ENCODE measurements at places on chromosomes 6 and 20.

- DNase-seq: no peak
These were observed 16.7 kb downstream of the TULP4 start for GRCh38 chr6:158328952-158329351.

GRCh38 chr6:161171207-161171606, 102.7 kb downstream of the AGPAT4 start:
- DNase-seq: no peak

DNA sequence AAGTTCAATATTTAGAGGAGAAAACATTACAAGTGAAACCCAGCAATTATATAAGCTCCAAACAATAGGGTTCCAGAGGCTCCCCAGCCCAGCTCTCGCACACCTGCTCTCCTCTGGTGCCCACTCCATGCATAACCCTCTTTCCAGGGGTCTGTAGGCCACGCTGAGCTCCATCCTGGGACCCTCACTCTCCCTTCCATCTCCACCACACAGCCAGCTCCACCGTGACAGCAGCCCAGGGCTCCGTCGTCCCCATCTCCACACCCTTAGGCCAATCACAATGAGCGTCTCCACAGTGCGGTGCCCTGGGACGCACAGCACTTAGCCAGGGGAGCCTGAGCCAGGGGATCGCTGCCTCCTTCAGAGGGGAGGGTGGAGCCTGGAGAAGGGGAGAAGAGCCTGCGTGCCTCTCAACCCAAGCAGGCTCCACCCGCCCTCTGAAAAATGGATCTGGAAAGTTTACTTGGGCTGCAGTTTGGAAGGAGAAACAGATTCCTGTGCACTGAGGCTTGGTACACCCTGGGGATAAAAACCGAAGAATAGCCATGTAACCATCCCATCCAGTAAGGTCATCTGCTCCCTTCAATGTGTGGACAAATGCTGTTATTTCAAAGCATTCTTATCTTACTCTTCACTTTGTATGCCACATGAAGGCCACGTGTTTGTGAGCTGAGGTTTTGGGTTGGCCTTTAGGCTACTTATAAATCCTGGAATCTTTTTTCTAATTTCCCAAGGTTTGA, 72.4 kb upstream of the GGTLC1 start:
- no peak for DNase-seq

GRCh38 chr6:108673602-108674001, 112.9 kb downstream of the FOXO3 start:
- no peak for DNase-seq

- no peak for DNase-seq
These were observed 48.9 kb downstream of the EBF4 start for GRCh38 chr20:2741463-2741862.

GRCh38 chr6:3873051-3873450, 23.9 kb downstream of the FAM50B start:
- DNase-seq: no peak

- no peak for DNase-seq
These were observed 240.4 kb downstream of the TBC1D32 start for GRCh38 chr6:121093928-121094327.

GRCh38 chr6:139369568-139370282, 4.7 kb downstream of the CITED2 start:
- DNase-seq: peak; percentile 16

GRCh38 chr6:125749173-125749864, at the start of gene HEY2:
Gene HEY2, plus strand, starts transcription at chr6:125749632. Its CDS starts 145 bp downstream, at chr6:125749777.
- DNase-seq: peak; percentile 67

DNA sequence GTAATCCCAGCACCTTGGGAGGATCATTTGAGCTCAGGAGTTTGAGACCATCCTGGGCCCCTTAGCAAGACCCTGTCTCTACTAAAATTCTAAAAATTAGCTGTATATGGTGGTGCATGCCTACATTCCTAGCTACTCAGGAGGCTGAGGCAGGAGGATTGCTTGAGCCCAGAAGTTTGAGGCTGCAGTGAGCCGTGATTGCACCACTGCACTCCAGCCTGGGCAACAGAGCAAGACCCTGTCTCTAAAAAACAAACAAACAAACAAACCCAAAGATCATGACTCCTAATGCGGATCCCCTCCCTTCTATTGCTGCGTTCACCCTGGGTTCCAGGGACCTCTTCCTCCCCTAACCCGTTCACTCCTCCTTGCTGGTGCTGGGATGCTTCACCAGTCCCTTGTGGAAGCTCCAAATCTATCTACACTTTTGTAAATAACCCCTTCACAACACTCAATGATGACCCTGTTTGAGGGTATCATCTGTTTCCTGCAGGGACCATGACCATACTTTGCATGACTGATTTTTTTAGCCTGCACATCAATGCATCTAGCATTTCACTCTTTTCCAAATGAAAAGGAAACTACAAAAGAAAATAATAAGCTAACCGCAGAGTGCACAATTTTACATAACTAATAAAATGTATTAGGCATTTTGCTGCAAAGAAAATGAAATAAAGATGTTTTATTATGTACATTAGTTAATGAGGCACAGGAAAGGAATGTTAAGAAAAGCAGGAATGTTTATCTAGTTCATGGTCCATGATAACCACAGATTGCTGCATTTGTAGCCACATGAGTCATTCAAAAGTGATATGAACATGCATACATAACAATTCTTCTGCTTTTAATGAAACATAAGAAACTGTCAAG, 30.5 kb upstream of the IPCEF1 start:
- DNase-seq: no peak

All from NCI-H510A (cell line).